ENCODE measurements at places on chromosomes 2 and 18.

DNA sequence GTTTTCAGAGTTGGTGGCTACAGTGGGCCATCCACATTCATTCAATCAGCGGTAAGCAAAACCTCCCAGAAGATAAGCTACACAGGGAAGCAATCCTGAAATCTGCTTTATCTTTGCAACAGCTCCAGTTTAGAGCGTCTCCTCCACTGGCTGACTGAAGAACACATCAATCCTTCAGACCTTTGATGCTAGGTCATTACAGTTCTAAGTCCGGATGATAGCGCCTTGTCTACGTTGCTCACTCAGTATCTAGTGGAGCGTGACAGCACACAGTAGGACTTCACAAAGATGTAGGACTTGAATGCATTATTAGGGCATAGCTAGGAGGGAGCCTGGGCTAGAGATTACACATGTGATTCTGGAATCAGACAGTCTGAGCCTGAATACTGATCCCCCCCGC lies 5.0 kb downstream of the COLEC12 start:
- DNase-seq, result no peak

DNA sequence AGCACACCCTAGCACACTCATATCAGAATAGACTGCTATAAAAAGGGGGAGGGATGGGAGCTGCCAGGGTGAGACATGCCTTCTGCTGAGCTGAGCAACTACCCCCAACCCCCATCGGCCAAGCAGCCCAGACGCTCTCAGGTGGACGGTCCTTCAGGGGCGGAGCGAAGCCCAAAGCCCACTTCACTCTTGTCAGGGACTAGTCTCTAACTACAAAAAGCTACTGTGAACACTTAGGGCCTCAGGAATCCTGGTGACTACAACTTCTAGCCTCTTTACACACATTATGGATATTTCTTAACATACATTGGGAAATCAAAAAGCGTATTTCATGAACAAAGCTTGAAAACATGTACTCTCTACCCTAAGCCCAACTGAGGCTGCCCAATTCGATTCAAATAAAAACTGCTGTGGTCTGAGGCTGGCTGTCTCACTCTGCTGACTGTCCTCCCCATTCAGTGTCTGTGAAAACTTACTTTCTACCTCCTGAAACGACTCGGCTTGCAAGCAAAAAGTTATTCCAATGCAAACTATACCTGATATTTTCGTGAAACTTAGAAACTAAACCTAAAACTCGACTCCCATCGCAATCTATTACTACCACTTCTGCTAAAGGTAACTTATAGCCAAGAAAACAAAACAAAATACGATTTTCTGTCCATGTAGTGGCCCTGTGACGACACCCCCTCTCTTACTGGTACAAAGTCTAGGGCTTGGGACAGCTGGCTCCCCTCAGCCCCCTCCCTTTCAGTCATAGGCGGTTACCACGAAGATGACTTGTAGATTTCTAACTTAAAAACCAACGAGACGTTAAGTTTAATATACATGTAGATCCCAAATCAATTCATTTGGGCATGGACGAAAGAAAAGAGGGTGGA lies 1.2 kb downstream of the SERTAD2 start:
- DNase-seq, result peak; percentile 32

- DNase-seq, result no peak
Observed at GRCh38 chr2:214992911-214993310, 145.5 kb downstream of the ABCA12 start.

- DNase-seq, result no peak
Observed at GRCh38 chr2:65204461-65205210, 23.0 kb upstream of the ACTR2 start.

- no peak for DNase-seq
Observed at GRCh38 chr2:55033076-55033742, 17.0 kb downstream of the RTN4 start.

GRCh38 chr2:64212801-64213321 lies 68.6 kb upstream of the PELI1 start:
- DNase-seq, result peak; percentile 77

DNA sequence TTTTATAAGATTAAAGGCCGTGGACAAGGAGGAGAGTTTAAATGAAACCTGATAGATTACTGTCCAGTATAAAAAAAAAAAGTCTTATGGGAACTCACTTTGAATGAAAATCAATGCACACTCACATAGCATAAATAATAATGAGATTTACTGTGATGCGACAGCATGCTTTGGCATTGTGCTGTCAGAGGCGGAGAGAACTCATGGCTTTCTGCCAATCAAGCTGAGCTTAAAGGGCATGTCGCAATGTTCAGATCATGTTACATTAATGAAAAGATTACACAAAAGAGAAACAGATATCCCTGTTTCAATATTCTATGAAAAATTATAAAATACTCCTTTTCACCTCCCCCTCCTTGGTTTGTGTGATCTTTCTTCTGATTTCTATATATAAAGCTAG lies 310.8 kb downstream of the ERBB4 start:
- no peak for DNase-seq

GRCh38 chr2:64825831-64826491 lies 163.2 kb upstream of the SLC1A4 start:
- no peak for DNase-seq

DNA sequence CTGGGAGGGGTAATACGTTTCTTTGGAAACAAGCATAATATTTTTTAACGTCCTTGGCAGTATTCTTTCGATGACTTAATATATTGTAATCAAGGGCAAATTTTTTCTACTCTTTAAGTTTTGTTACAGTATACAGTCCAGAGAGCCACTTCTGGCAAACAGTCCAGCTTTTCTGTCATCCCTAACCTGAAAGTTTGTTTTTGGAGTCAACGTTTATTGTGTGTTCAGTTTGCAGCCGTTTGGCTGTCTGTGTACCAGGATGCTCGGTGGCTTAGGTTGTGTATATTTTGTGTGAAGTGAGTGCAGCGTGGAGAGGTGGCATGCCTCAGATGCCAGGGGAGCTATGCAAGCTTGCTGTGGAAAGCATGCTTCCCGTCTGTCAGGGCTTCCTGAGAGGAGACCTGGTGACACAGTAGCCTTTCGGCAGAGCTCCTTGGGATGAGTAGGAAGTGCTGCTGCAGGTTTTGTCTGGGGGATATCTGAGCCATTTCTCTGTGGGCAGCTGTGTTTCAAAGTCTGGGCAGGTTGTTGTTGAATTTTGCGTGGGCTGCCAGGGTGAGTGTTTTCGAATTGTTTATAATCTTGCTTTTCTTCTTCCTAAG lies 14.7 kb downstream of the MAP3K20 start:
- no peak for DNase-seq

GRCh38 chr18:23743733-23744333 lies 54.6 kb downstream of the LAMA3 start:
- DNase-seq, result no peak

DNA sequence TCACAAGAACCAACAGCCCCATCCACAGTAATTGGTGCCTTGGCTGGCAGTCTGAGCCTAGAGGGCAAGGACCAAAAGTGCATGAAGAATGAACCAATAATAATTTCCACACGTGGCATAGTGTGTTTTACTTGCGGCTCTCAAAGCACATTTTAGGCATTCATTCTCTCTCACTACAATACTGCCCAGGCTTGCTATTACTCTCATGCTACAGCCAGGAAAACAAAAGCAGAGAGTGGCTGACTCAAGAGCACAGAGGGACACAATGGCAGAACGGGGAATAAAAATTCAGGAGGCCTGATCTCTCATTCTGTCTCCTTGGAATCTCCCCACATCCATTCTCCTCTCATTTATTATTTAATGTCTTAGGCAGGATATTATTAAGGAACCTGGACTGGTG lies 57.0 kb upstream of the NOL4 start:
- no peak for DNase-seq

DNA sequence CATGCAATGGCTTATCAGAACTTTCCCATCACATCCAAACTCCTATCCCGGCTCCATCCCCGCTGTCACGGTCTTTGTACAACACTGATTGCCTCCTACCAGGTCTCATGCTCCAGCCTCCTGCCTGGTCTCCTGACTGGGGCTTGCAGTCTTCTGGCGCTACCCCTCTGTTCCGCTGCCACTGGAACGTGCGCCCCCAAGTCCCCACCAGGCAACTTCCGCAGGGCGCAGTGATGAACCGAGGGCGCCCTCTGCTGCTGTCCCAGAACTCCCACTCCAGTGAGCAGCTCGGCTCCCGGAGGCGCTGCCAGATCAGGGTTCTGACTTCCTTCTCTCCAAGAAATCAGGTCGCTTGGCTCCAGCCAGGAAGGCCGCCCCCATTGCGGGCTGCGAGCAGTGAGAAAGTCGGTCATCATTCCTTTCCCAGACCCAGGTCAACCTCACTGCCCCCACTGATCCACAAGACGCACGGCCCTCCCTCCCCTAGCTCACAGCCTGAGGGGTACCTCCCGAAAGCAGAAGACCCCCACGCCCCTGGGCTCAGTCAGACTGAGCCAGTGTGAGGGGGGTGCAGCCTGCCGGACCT lies 43.9 kb upstream of the RAB11FIP5 start:
- no peak for DNase-seq

DNA sequence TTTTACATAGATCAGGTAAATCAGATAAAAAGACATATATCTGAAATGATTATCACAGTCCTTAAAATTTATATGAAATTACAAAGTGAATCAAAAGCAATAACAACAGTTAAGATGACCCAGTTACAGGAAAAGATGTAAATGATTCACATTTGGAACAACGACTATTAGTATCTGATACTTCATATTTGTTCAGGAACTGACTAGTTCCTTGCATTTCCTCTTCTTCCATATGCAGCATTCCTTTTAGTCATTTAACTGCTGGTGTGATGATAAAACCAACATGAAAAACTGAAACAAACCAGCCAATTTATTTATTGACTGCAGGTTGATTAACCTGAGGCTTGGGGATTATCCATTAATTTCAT lies 75.2 kb downstream of the RBMS1 start:
- no peak for DNase-seq

GRCh38 chr2:214514704-214515103 lies 103.8 kb downstream of the VWC2L start:
- DNase-seq, result no peak

- no peak for DNase-seq
Observed at GRCh38 chr2:48346124-48346536, 183.8 kb upstream of the STON1 start.

DNA sequence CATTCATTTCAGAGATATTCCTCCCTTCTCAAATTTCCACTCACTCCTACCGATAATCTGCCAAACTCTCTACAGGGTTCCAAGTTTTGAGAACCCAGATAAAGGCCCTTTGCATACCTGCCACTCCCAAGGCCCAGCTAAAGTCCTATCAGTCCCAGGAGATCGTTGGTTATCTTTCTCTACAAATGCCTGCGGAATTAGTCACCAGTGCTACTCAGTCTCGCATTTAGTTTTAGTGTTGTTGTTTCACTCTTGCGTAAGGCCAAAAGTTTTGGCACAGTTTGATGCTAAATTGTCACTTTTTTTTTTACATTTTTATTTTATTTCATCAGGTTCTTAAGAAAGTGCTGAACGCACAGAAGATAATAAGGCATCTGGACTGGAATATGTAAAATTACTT lies 29.2 kb upstream of the SETBP1 start:
- DNase-seq, result no peak

DNA sequence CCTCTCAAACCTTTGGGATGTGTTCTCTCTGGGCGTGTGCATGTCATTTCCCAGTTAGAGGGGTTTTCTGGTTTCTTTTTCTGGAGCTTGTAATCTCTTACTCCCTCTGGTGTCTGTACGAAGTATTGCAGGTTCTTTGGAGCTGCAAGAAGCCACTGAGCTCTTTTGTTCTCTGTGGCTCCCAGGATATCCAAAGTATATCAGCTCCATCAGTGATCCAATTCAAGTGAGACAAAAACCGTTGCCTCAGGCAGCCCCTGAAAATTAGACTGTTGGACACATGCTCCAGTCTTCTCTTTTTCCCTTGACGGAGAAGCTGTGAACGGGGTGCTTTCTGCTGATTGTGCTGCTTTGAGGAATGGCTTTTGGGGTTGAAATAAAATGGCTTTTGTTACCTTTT lies 59.0 kb upstream of the LDLRAD4 start:
- DNase-seq, result no peak

GRCh38 chr18:48340560-48340959 lies 68.6 kb downstream of the ZBTB7C start:
- DNase-seq, result no peak

DNA sequence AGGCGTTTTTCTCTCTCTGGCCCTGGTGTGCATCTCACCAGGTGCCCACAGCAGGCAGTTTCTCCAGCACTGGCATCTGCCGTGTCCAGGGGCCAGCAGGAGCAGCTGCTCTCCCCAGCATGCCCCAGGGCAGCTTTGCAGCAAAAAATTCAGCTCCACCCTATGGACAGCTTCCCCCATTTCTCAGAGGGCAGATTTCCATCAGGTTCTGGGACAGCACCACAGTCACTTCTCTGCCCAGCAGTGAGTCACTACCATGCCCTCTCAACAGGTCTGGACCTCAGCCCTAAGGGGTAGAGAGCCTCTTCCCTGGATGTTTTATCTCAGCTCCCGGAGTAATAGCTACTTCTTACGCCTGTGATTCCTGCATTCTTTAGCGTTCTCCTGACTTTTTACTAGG lies 170.2 kb upstream of the RAB12 start:
- no peak for DNase-seq

- DNase-seq, result no peak
Observed at GRCh38 chr2:47205576-47206141, 50.6 kb upstream of the STPG4 start.

DNA sequence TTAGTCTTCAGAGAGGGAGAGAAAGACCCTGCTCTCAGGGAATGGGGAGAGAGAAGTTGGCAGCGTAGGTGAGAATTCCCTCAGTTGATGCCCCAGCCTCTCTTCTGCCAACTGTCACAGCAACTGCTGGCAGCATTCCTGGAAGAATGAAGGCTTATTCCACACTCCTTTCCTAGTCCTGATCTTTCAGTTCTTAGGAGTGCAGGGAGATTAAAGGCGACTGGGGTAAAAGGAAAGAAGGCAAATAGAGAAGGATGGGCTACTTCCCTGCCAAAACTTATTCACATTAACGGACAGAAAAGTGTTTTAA lies 65.9 kb upstream of the ACAA2 start:
- no peak for DNase-seq

DNA sequence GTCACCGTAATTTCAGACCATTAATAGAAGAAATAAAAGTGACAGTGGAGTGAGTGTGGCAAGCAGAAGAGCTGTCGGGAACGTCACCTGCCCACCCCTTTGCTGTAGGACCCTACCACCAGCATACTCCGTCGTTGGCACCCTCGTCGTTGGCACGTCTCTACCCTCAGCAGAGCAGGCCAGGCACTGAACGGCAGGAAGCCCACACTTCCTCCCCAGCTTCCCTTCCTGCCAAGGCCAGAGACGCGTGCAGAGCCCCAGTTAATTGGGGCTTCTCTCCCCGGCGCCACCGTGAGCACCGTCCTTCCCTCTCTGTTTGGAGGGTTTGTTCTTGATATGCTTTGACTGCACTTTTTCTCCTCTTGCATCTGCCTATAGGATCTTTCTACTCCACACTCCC lies 27.0 kb upstream of the NFATC1 start:
- DNase-seq, result no peak

DNA sequence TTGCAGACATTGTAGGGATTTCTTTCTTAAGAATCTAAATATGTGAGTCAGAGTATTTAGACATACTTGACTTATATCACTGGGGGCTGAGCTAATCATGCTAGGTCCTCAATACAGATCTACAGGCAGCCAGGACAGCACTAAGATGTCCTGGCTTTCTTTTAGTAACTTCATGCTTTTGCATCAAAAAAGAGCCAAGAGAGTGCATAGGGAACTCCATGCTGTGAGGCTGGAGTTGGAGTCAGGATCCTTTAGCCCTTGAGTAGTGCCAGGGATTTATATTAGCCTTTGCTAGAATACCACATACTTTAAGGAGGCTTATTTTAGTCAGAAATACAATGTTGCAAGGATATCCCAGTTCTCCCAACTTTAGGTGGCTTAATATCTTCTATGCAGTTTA lies 289.7 kb downstream of the CCDC85A start:
- no peak for DNase-seq

- DNase-seq, result no peak
Observed at GRCh38 chr2:205198140-205198525, 484.2 kb upstream of the NRP2 start.

- no peak for DNase-seq
Observed at GRCh38 chr2:120858361-120859106, 122.9 kb downstream of the GLI2 start.
